ENCODE measurements at places on chromosomes 7 and 10.

DNA sequence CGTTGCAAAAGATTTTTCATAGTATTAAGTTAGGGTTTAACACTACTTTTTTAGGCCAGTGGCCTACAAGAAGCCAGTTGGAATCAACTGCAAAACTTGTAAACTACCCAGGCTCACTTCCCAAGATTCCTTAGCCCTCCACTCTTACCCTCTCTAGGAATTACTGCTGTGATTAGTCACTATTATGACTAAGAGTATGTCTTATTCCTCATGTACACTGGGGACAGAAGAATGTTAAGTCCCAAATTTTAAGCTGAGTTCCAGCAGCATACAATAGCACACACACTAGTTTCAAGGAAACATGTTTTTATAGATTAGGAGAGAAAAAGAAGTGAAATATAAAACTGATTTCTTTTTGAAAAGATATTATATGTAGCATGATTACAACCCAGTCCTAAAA is 42.8 kb downstream of the FBXL13 start:
- DNase-seq: no peak

GRCh38 chr7:94633014-94633341 is 23.0 kb downstream of the SGCE start:
- no peak for DNase-seq

GRCh38 chr7:157619753-157620525 is 283.1 kb downstream of the DNAJB6 start:
- no peak for DNase-seq

- peak; percentile 16 for DNase-seq
Measured at GRCh38 chr7:80098795-80099194, 35.8 kb upstream of the GNAI1 start.

DNA sequence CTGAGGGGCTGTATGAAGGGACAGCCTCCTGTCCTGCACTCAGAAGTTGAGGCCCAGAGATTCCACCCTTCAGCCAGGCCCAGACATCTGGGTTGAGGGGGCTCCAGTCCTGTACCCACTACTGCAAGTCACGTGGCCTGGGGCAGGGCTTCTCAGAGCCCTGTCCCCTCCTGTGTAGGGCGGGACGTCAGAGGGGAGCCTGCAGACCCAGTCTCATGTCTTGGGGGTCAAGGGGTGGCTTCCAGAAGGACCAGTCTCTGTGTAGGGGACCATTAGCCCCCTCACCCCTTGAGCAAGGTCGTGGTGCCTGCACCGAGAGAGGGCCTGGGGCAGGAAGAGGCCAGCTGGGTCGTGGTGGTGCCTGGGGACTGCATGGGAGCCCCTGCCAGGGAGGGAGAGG is 593 bp upstream of the PILRA start:
- no peak for DNase-seq

GRCh38 chr7:25863729-25864110 is 288.3 kb upstream of the NFE2L3 start:
- DNase-seq: no peak

DNA sequence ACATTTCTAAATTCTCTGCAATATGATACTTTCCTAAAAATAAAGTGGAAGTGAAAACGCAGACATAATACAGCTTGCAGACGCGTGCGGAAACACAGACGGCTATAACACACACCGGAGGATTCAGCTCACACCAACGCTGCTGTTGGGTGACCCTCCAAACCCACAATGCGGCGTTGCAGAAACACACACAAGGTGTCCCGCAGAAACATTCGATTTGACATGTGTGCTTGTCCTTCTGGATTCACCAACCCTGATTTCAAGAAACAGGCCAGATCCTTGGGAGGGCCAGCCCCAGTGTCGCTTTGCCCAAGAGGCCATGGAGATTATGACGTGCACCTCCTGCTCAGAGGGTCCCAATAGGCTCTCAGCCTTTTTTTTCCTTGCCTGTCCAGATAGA is 136.7 kb upstream of the TCERG1L start:
- DNase-seq: no peak

DNA sequence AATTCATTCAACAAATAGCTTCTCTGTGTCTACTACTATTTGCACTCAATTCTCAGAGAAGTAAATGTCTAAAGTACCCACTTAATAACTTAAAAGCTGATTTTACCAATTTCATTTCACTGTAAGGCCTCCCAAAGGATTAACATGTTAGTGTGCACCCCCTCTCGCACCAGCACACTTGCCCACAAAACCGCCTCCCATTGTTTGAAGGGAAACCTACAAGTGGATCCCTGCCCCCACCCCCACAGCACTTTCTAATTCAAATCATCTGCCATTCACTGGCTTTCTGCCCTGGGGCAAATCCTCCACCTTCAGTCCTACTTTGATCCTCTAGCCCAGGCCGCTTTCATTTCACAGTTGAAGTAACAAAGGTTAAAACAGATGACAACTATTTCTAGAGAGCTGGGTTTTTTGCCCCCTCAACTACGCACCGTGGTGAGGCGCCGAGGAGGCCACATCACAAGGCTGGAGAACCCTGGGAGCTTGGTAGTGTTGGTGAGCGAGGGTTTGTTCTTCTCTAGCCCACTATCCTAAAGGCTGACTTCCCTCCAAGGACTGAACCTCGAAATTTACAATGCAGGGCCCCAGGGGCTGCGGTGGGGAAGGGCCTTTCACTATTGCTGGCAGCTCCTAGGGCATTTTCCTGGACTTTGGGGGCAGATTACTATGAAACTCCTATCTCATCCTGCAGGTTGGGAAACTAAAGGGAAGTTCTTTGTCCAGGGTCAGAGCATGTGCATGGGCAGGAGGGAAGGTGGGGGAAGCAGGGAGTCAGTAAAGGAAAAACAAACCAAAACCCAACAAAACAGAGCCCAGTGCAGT is 517.4 kb upstream of the ZMIZ1 start:
- peak; percentile 93 for DNase-seq

DNA sequence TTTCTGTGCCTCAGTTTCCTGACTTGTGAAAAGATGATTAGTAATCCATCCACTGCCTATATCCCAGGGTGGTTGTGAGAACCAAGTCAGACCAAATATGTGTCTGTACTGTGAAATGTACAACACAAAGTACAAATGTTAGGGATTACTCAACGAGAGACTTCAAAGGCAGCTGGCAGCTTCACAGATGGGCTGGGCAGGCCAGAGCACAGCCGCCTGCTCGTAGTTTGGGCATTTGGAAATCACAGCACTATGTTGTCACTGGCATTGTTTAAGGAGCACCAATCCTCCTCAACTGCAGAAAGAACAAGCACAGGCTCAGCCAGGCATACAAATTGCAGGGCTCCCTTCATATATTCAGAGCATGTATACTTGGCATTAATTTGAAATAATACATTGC is 64.5 kb upstream of the C10orf90 start:
- DNase-seq: no peak

- no peak for DNase-seq
Measured at GRCh38 chr10:69558559-69558958, 14.7 kb downstream of the NEUROG3 start.

GRCh38 chr10:132986576-132986975 is 44.2 kb upstream of the CFAP46 start:
- no peak for DNase-seq

DNA sequence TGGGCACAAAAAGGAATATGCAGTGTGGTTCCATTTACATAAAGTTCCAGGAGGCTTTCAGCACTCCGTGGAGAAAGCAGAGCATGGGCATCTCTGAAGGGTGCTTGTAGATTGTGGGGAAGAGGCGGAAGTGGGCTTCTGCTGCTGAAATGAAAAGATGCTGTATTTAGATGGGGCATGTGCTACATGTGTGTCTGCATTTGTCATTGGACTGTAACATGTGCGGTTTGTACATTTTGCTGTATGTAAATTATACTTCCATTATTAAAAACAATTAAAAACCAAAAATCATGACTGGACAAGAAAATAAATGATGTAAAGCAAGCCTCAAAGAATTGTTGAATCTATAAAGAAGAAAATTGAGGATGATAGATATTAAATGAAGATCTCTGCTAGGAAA is 334.0 kb downstream of the WDR37 start:
- no peak for DNase-seq

DNA sequence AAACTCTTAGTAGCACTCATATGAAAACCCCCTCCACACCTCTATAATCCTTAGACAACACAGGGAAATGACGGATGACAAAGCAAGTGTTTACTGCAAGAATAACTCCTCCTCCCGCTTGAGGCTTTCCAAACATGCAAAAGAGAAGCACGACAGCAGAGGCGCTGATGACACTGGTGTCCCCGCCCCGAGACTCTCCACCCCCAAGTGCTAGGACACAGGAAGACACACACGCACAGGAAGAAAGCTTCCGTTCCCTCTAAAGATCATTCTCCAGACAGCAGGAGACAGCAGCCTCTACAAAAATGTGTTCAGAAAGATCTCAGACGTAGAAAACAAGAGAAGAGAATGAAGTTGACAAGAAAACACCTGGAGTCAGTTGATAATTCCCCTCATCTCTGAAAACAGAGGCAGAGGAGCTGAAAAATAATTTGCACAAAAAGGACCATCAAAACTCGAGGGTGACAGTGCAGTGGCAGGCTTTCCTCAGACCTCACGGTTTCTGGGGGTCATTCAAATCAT is 90.2 kb downstream of the DLG5 start:
- DNase-seq: peak; percentile 53

- DNase-seq: no peak
Measured at GRCh38 chr7:150570556-150571465, 3.6 kb downstream of the GIMAP4 start.

- no peak for DNase-seq
Measured at GRCh38 chr7:38222481-38223096, 44.5 kb downstream of the STARD3NL start.

GRCh38 chr10:71553432-71553831 is 156.7 kb downstream of the CDH23 start:
- no peak for DNase-seq

GRCh38 chr10:108051218-108051617 is 886.7 kb upstream of the SORCS1 start:
- no peak for DNase-seq

GRCh38 chr10:68233046-68233445 is 1.1 kb upstream of the ATOH7 start:
- no peak for DNase-seq

DNA sequence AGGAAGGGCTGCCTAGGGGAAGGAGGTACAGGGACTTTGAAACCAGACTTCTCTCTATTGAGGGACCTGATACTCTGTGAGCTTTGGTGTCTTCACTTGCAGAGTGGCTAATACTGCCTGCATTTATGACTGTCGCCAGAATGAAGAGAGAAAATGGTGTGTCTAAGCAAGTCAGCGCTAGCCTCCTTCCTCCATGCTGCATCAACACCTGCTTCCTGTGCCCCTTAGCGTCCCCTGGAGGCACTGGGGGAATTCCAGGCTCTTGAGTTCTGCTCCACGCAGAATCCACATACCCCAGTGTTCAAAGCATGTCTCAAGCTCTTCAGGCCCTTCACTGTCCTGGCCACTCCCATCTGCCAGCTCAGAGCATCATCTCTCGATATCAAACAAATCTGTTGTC is 140.5 kb downstream of the PKD1L1 start:
- DNase-seq: peak; percentile 37

GRCh38 chr7:32179567-32179966 is 109.4 kb upstream of the PDE1C start:
- no peak for DNase-seq

DNA sequence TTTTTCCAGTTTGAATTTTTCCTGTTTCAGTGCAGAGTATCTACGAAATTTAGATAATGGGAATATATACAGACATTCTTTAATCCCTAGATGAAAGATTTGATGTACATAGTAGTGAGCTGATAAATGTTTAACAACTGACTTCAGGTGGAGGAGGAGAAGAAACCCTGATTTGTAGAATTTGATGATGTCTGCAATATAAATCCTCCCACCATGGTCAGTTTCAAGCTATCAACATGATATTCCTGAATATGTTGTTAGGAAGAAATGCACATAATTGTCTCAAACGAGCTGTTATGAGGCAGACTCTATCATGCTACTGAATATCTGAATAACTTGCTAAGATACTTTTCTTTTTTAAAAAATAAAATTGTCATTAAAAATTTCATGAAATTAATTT is 629.3 kb upstream of the LRRN3 start:
- no peak for DNase-seq

- DNase-seq: no peak
Measured at GRCh38 chr10:43955002-43955596, 306.4 kb upstream of the ZNF32 start.

GRCh38 chr7:46695051-46695708 is 774.1 kb upstream of the IGFBP3 start:
- DNase-seq: no peak

DNA sequence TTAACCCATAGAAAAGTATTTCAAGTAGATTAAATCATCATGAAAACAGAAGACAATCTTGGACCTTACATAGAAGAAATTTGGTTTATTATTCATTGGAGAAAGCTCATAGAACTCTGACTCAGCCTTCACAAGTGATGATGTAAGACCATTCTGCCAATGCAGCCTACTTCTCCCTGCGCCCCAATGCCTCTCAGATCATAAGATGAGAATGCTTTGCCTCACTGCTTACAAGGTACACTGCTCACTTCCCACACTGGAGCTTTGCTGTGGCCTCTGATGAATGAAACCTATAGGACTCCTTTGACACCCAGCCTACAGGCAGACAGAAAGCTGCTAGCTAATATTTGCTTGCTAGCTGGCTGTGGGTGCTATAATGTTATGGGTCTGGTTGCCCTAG is 569.4 kb upstream of the STEAP1 start:
- no peak for DNase-seq

DNA sequence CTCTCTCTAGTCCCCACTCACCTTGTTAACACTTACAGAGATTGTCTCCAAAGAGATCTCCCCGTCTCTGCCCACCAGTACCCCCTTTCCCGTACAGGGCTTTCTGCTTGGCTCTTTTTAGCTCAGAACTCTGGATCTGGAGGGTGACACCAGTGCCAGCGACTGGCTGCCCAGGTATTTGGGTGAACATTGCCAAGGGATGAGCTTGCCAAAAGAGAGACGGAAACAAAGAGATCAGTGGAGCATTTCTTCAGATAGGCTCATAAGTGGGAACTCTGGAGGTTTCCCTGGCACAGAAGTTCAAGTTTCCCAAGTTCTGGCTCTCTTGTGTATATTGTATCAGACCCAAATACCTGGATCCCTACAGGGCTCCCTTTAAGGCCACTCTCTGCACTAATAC is 30.0 kb downstream of the STRIP2 start:
- DNase-seq: no peak

DNA sequence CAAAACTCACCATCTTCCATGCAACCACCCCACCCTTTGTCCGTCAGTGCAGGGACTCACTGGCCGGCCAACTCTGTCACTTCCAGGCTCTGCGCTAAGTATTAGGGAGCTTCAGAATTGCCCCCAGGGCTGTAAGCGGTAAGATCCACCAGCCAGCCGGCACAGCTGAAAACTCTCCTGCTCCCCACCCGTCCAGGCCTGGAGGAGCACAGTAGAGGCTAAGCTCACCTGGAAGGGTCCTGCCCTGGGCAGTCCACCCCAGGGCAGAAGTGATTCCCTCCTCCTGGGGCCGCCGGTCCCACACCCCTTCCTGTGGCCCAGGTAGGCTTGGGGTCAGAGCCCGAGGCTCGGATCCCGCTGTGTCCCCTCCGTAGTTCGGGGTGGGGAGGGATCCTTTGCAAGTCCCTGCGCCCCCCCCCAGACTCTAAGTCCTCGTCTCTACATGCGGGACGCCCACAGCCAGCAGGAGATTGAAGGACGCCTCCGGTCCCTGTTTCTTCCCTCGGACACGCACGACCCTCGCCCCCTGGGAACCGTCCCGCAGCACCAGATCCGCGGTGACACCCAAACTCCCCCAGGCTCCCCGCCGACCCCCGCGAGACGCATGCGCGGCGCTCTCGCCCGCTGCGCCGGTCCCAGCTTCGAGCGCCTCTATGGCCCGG is 138.9 kb downstream of the ARHGAP22 start:
- peak; percentile 59 for DNase-seq
